SK-N-SH (cell line): ENCODE measurements at places on chromosomes 7 and 10.

GRCh38 chr10:61559615-61560014 lies 103.1 kb upstream of the CABCOCO1 start:
- no peak for DNase-seq

GRCh38 chr10:96122824-96123223 lies 7.3 kb upstream of the ZNF518A start:
- no peak for DNase-seq

DNA sequence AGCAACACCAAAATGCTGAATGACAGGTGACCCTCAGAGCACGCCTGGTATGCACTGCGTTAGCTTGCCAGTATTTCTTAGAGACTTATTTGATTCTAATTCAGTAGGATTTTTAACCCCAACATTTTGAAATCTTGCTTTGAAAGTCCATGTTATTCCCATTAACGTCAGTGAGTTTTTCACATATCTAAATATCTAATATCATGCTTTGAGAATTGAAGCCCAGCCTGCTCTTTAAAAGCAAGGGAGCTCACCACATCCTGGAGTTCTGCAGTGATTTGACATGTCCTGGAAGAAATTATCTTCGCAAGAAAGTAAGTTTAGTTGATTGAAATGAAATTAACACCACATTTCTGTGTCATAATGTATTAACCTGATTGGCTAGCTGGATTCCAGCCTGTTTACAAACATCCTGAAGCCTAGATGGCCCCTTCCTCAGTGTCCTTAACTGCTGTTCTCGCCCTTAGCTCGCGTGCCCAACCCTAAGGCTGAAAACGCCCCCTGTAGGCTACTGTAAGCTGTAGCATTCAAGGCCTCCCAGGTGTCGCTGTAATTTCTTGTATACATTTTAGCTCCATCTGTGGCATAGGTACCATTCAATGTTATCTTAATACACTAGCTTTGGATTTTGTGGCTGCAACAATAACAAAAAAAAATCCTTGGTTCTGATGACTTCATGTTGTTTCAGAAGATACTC lies 191.5 kb downstream of the MGMT start:
- DNase-seq: no peak

DNA sequence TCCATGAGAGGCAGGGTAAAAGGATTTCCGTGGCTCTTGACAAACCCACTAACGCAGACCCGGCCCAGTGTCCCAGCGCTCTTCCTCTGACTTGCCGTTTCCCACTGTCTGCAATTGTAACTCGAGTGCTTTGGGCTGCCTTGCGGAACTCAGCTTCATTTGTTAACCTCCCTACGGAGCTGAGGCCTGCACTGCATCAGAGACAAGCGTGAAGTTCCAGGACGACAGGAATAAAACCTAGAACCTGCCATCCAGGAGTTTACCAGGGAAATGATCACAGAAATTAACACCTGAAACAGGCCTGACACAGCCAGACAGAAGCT lies 76.2 kb downstream of the SFMBT2 start:
- DNase-seq: no peak

GRCh38 chr7:83921941-83922607 lies 272.5 kb downstream of the SEMA3A start:
- DNase-seq: peak; percentile 53

GRCh38 chr10:117541909-117542705 lies 439 bp upstream of the EMX2 start:
- DNase-seq: peak; percentile 84

GRCh38 chr10:103691723-103692435 lies 163.5 kb downstream of the SH3PXD2A start:
- DNase-seq: no peak

DNA sequence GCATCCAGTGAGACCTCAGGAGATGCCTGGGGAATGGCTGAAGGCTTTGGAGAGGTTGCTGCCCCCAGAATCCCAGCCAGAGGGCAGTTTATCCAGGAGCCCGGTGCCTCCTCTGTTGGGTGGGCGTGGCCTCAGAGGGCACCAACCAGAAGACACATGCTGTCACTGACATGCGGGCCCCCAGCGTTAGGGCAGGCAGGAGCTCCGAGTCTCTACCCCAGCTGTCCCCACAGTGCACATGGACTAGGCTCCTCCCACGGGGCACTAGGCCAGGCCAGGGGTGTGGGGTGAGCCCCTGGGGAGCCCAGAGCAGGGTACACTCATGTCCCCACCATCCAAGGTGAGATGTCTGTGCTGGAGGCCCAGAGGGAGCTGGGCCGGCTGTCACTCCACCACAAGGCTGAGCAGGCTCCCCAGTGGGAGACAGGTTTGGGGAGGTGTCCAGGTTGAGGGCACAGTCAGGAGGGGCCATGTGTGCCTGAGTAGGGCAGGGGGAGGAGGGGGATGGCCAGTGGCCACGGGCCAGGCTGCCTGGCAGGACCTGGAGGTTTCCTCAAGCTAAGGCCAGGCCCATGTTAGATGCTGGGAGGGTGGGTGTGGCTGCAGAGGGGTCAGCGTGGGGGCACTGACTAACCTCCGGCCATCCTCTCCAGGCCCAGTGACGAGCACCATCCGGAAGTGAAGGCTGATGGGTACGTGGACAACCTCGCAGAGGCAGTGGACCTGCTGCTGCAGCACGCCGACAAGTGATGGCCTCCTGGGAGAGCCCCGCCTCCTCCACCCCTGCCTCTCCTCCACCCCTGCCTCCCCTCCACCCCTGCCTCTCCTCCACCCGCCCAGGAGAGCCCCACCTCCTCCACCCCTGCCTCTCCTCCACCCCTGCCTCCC lies 131.3 kb downstream of the FAM53B start:
- peak; percentile 70 for DNase-seq

- peak; percentile 86 for DNase-seq
Measured at GRCh38 chr10:99329304-99329553, at the start of gene CNNM1. TSS of gene CNNM1 (plus strand) at chr10:99329356. CDS start at chr10:99329388, 32 bp downstream.

GRCh38 chr10:46028584-46029460 lies 1.6 kb downstream of the NCOA4 start:
- DNase-seq: peak; percentile 62

- no peak for DNase-seq
Measured at GRCh38 chr10:128063736-128064107, 62.5 kb downstream of the MKI67 start.

DNA sequence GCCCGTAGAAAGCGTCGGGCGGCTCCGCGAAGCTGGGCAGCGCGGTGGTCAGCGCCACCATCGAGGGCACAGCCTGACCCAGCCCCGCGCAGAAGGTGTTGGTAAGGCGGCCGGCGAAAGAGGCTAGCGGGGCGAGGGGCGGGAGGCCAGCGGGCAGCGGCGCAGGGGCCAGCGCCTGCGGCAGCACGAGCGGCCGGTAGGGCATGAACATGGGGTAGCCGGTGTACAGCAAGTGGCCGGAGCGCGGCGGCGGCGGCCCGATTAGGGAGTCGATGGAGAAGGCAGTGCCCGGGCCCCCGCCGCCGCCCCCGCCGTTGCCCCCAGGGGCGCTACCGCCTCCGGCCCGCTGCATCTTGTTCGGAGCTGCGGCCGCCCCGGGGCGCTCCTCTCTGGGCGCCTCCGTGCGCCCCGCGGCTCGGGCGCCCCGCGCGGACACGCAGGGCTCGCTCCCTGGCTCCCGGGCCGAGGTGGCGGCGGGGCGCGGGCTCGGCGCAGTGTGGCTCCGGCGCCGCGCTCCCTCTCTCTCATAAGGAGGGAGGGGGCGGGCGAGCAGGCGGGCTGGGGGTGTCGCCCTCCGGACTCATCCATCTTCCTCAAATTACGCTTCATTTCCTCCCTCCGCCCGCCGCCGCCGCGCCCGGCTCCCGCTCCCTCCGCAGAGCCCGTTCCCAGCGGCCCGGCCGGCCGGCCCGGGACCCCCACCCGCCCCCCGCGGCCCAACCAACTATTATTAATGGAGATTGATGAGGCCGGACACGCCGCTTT lies at the start of gene GBX1:
Gene GBX1, minus strand, starts transcription at position 498 of the 765 bp plus-strand sequence. Its CDS starts 146 bp downstream, at position 352.
- DNase-seq: peak; percentile 85

DNA sequence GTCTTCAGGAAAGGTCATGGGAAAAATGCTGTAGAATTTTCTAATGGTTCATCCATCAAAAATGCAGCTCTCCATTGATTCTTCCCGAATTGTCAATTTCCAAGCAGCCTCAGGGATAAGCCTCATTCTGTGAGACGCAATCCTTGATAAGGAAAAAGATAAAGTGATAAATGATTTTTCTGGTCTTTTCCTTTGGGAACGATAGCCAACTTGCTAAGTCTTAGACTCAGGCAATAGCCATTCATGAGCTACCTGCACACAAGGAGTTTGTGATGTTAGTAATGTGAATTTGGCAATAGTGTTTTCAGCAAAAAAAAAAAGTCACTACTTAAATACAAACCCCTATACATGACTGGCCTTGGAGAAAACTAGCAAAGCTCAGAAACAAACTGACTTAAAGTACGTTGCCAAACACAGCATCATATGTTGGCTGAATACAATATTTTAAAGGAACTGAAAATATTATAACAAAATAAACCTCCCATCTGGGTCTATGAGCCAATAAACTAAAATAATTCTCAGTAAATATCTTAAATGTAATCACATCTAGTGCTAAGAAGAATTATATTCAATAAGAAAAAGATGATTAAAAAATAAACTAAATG lies 75.5 kb downstream of the KLF6 start:
- DNase-seq: no peak

DNA sequence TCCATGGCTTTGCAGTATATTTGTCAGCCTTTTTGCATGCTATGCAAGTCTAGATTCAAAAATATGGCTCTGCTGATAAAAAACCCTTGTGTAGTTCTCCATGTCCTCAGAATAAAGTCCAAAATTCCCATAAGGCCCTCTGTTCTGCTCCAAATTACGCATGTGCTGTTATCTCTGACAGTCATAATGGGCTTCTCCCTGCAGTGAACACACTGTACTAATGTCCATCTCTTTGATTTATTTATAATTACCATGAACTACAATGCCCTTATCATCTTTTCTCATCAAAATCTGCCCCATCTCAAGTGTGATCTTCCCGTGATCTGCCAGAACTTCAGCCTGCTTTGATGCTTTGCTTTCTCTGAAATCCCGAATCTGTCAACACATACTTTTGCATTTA lies 87.7 kb downstream of the TSPAN12 start:
- DNase-seq: no peak

- DNase-seq: no peak
Measured at GRCh38 chr7:55349121-55349520, 16.0 kb upstream of the LANCL2 start.

DNA sequence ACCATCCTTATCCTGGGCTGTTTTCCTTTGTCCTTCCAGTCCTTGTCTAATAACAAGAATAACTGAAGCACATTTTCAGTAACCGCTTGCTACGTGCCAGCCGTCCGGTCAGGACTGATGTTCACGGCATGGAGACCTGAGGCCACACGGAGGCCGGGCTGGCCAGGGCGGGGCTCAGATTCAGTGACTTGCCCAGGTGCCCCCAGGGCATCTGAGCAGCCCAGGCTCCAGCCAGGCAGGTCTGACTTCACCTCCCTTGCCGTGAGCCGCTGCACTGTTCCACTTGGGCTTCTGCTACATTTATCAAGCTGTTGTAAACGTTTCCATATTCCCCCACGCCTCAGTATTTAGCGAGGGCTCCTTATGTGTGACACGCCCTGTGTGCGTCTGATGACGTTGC lies 43.6 kb upstream of the AP5Z1 start:
- DNase-seq: no peak

DNA sequence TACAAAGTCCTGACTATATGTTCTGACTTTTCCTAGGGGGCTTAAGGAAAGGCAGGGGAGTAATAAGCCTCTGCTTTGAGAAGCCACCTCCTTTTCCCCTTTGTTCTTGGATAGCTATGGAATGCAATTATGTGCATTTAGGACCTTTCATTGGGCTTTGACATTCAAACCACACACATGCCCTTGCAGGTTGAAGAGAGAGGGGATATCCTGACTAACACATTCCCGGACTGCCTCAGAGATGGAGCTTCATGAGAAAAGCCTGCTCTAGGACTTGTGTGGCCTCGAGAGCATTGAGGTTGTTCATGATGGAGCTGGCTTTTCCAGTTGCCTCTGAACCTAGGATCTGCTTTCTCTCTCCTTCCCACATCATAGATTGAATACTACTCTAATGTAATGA lies 694.5 kb downstream of the LRMDA start:
- DNase-seq: no peak

GRCh38 chr10:74083304-74083703 lies 67.3 kb downstream of the AP3M1 start:
- no peak for DNase-seq
